Heart left ventricle (tissue), 16 donors: ENCODE measurements at places on chromosomes 6 and 20. TPM values are rescaled to one million over a fixed set of nuclear protein-coding genes. Genes with fewer than 3 reads are reported as not detected.

DNA sequence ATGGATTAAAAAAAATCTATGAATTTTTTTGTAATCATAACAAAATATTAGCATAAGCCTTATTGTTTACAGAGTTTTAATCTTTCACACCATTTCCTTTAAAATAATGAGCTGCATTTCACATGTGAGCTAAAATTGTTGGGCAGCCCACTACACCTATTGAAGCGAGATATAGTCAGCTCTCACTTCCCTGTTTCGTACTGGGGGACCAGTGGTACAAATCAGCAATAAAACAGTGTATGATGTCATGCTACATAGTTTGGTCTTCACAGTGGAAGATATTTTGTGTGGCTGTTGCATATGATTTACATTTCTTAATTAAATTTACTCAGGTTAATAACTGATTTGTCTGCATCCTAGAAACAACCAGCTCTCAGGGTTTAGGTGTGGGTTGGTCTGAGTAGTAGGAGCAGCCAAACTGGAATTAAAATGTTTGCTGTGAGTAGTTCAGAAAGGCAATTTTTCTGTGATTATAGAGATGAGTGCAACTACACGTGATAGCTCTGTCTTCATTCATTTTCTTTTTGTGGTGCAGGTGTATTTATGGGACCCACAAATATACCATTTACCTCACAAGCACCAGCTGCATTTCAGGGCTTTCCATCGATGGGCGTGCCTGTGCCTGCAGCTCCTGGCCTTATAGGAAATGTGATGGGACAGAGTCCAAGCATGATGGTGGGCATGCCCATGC, 99.3 kb downstream of the B3GAT2 start:
- no peak overlapping the region for H3K4me3 ChIP-seq
- no peaks in the 10 kb centered on the region for H3K27me3 ChIP-seq
- DNase-seq = no peak
- peaks cover 7% of the 10 kb centered on the region for H3K36me3 ChIP-seq

- DNase-seq = peak; percentile 72
- H3K4me1 ChIP-seq = no peaks in the 10 kb centered on the region
- H3K27me3 ChIP-seq = peaks cover 39% of the 10 kb centered on the region
- H3K27ac ChIP-seq = no peak overlapping the region
- no peaks in the 10 kb centered on the region for H3K36me3 ChIP-seq
- H3K4me3 ChIP-seq = no peak overlapping the region
These were observed 33.8 kb upstream of the SCRT2 start for GRCh38 chr20:709423-709822.

DNA sequence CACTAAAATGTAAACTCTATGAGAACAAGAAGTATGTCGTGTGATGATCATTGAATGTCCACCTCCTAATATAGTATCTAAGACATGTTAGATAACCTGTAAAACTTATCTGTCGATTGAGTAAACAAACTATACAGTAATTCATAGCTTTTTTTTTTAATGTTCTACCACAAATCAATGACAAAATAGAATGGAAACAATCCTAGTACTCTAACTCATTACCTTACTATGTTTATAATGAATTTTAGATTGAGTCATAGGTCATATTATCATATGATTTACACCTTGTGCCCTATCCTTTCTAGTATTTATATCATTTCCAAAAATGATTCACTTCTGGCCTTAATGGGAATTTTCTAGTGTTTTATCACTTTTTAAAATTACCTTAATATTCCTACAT, 6.1 kb downstream of the VTA1 start:
- no peak for DNase-seq
- H3K27ac ChIP-seq = no peak overlapping the region
- H3K4me3 ChIP-seq = no peak overlapping the region
- H3K36me3 ChIP-seq = no peaks in the 10 kb centered on the region
- H3K27me3 ChIP-seq = no peaks in the 10 kb centered on the region

- no peaks in the 10 kb centered on the region for H3K27me3 ChIP-seq
- no peak overlapping the region for H3K27ac ChIP-seq
- H3K36me3 ChIP-seq = no peaks in the 10 kb centered on the region
These were observed 167.5 kb downstream of the CD83 start for GRCh38 chr6:14284969-14285590.

DNA sequence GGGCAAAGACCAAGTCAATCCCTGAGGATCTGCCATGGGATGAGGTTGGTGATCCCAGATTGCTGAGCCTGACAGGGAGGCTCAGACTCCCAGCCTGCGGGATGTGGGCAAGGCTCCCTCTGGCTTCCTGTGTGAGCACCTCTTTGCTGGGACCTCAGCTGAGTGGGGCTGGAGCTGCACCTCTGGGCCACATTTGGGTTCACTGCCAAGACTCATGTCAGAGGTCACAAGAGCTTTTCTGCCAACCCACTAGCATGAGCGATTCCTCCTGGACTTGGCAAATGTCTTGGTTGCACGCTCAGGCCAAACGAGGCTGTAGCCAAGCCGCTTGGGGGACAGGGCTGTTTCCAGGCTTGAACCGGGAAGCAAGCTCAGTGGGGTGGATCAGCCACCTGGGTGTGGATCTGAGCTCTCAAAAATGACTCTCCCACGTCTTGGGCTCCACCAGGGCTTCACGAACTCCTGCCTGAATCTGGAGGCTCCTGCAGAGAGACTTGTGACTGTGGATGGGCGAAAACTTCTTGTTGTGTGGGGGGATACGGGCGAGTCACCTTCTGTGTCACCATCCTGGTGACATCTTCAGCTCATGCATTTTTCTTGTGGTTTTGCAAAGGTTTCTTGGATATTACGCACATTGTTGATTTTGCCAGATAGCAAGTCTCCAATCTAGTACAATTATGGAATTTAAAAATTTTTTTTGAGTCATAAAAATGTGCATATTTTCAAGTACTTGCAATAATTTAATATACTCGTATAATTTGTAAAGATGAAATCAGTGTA, 359.5 kb downstream of the CDH4 start:
- DNase-seq = no peak
- H3K4me3 ChIP-seq = no peak overlapping the region
- no peaks in the 10 kb centered on the region for H3K36me3 ChIP-seq
- no peaks in the 10 kb centered on the region for H3K27me3 ChIP-seq
- no peaks in the 10 kb centered on the region for H3K4me1 ChIP-seq

DNA sequence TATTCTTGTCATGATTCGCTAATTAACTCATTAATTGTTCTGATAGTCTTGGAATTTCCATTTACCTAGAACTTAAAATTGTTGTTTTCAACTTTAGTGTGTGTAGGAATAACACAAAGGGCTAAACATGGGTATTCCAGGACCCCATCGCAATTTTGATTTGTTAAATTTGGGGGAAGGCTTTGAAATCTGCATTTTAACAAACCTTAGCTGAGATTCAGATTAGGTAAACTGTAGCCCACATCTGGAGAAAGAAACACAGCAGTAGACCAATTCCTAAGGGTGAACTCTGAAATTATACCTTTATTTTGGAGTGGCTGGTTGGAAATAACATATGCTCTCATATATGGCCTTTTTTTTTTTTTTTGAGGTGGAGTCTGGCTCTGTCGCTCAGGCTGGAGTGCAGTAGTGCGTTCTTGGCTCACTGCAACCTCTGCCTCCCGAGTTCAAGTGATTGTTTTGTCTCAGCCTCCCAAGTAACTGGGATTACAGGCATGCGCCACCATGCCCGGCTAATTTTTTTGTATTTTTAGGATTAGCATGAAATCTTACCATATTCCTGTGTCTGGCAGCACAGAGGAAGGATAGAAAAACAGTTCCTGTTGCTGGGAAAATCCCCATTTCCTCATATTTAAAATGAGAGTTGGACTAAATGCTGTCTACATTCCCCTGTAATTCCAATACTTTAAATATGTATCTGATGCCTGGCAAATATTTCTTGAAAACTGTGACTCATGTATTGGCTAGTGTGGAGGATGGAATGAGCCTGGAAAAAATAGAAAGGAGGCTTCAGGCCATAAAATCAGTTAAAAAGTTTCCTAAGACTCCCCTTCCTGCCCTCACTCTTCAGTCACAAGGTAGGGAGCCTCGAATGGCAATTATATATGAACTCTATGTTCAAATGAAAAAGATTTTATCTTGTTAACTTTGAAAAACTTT, 96.7 kb upstream of the FAM184A start:
- H3K4me1 ChIP-seq = peaks cover 12% of the 10 kb centered on the region
- H3K27ac ChIP-seq = no peak overlapping the region
- DNase-seq = no peak
- peaks cover 8% of the 10 kb centered on the region for H3K36me3 ChIP-seq
- no peaks in the 10 kb centered on the region for H3K27me3 ChIP-seq
- no peak overlapping the region for H3K4me3 ChIP-seq

DNA sequence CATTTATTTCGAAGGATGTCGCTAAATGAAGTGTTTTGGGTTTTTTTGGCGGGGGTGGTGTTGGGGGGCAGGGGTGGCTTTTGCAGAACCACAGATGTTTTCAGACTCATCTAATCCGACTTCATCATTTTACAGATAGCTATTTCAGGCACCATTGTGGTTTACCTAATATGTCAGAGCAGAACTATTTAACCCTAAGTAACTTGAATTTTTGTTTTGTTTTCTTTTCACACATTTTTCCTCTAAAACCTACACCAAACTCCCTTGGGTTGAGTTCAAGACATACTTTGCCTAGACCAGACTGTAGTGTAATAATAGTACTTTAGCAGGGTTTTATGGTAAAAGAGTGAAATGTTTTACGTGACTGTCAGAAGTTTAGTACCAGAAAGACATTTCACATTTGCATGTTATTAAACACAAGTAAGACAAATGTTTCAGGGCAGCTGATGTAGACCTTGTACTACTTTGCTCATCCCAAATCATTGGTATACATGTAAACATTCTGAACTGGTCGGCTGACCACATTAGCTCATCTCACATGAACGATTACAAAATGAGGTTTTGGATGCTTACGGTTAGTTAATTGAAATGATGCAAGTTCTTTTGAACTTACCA, 37.7 kb downstream of the MAP3K4 start:
- H3K4me1 ChIP-seq = no peaks in the 10 kb centered on the region
- H3K4me3 ChIP-seq = no peak overlapping the region
- H3K27me3 ChIP-seq = no peaks in the 10 kb centered on the region
- H3K36me3 ChIP-seq = no peaks in the 10 kb centered on the region
- H3K27ac ChIP-seq = no peak overlapping the region
- DNase-seq = no peak

DNA sequence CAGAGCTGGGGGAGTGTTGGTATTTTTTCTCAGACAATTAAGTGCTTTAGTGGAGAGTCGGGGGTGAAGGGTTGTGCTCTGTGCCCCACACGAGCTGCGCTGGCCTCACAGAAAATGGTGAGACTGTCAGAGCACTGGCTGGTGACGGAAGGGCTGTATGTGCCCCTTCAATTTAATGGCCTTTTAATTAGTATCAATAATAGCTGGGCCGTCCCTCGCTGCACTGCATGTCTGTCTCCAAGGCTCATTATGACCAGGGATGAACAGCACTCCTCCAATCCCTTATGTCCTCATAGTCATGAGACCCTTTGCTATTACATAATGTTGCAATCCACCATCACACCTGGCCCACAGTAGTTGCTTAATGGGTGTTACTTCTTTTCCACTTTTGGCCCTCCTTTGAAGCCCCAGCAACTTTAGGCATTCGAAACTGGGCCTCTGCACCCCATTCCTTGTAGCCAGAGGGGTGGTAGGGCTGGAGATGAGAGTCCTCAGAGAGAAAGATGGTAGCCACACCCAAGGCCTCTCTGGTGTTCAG, 9.5 kb upstream of the RALY start:
- H3K4me1 ChIP-seq = no peaks in the 10 kb centered on the region
- H3K36me3 ChIP-seq = no peaks in the 10 kb centered on the region
- H3K27ac ChIP-seq = no peak overlapping the region
- H3K4me3 ChIP-seq = no peak overlapping the region

The HNF4A gene
- not detected for total RNA-seq

The KIAA1755 gene
- total RNA-seq = 5.5 TPM
